Stimulated activated CD4-positive, alpha-beta T cell treated with anti-CD3 and anti-CD28 coated beads, Interleukin-4, amount 100 ng/mL, for 24 hours (primary cell): ENCODE measurements at places on chromosomes 3 and 15.
A peak's percentile ranks its signal among the peaks of the same experiment; 100 is the strongest.

- DNase-seq, result no peak
These were observed 21.7 kb upstream of the SFMBT1 start for GRCh38 chr3:53067567-53067966.

DNA sequence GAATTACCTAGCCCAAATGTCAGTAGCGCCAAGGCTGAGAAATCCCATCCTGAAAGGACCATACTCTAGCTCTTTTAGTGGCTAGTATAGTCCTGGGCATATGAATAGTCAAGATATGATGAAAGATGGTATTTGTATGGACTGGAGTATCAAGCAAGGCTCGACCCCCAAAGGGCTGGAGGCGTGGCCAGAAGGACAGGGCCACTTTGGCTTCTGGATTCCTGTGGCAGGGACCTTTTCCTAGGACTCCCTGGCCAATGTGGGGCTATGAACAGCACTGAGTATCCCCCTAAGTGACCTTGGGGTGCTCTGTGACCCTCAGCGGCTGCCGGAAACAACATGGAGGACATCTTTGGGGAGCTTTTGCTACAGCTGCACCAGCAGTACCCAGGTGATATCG, 6.0 kb downstream of the MPI start:
- DNase-seq, result no peak

DNA sequence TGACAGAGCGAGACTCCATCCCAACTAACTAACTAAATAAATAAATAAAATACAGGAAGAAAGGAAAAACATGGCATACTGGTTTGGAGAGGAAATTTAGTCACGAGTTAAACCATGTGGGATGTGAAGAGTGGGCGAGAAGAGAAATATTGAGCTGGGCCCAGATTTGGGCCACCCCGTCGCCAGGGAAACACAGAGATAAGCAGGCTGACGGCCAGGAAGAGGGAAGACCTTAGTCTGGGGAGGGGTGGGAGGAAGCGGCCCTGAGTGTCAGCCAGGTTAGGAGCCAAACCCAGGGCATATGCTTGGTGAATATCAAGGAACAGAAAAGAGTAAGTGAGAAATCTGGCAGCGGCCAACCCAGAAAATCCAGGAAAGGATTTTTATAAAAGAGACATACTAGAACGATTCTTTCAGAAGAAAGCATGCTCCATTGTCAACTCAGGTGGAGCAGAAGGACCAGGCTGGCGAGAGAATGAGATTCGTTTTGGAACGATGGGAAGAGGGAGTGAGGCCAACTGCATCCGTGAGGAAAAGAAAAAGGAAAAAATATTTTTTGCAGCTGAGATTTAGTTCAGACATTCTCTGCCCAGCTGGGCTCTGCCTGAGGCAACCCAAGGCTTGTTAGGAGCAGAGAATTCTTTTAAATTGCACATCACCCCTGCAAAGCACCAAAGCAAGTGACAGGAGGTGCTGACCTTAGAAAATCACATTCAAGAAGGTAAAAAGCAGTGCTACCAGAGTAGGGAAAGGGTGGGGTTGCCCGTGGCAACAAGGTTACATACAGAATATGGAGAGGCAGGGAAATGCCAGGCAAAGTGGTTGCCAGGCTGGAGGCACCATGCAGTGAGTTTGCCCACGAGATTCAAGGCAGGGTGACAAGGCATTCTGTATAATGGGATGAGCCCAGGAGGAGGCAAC, 59.3 kb upstream of the RAD18 start:
- no peak for DNase-seq

GRCh38 chr3:32685543-32686185, 676 bp downstream of the CNOT10 start:
- DNase-seq, result no peak

DNA sequence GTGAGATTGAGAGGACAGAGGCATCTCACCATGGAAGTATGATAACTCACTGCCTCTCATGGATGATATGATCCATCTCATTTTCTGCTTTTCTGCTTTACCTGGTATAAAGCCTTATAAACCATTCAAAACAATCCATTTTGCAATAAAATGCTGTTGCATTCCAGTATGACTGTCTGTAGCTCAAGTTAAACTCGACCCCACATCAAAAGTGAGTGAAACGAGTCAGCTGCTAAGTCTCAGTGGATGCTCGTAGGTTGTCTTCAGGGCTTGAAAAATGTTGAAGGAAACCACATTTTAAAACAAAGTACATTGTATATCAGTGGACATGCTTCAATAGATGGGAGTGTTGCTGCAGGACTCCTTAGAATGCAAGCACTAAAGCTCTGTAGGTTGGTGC, 839.0 kb downstream of the TUSC7 start:
- no peak for DNase-seq

- DNase-seq, result no peak
These were observed 24.1 kb upstream of the SEMA4B start for GRCh38 chr15:90177012-90177411.

DNA sequence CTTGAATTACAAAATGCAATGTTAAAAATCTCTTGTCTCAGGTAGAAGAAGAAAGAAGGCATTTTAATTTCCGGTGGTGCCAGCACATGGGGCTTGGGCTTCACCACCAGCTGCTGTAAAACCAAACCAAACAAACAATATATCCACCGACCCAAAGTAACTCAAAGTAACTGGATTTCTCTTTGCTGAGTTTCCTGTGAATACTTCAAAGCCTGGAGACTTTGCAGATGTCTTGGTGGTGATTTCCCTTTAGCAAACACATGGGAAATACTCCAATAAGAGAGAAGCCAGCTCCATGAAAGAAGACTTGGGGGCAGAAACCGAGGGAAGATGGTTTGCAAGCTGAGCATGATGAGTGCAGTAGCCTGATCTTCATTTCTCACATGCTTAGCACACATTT, 62.6 kb downstream of the EIF4E3 start:
- no peak for DNase-seq

GRCh38 chr3:167305340-167305890, 74.7 kb downstream of the ZBBX start:
- DNase-seq, result no peak

GRCh38 chr3:52846432-52846965, 11.7 kb upstream of the MUSTN1 start:
- no peak for DNase-seq

GRCh38 chr3:169813757-169814517, 1.2 kb upstream of the LRRC34 start:
- peak; percentile 75 for DNase-seq
